ENCODE measurements at places on chromosomes 16 and 17.
A peak's percentile ranks its signal among the peaks of the same experiment; 100 is the strongest.

GRCh38 chr16:82364690-82365089 lies 194.7 kb upstream of the MPHOSPH6 start:
- no peak for DNase-seq

DNA sequence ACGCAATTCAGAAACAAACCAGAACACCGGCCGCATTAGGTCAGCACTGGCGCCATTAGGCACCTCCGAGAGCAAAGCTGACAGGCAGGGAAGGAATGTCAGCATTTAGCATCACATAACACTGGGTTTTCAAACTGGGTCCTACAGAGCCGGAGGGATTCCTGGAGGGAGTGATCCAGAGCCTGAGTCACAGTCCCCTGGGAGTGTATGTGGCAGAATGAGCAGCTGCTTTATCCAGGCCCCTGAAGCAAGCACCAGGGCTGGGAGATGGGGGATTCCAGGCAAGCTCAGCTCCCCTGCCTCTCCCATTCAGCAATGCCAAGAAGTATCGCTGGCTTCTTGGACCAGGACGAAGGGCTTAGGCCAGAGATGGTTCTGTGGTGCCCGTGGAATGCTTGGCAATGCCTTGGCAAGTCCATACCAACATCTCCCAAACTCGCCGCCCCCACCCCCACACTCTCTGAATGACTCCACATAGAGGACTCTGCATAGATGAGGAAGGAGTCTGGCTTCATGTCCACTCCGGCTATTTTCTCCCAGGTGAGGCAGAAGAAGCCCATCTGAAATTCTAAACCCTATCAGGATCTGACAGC lies 20.4 kb downstream of the GAS7 start:
- DNase-seq = no peak

DNA sequence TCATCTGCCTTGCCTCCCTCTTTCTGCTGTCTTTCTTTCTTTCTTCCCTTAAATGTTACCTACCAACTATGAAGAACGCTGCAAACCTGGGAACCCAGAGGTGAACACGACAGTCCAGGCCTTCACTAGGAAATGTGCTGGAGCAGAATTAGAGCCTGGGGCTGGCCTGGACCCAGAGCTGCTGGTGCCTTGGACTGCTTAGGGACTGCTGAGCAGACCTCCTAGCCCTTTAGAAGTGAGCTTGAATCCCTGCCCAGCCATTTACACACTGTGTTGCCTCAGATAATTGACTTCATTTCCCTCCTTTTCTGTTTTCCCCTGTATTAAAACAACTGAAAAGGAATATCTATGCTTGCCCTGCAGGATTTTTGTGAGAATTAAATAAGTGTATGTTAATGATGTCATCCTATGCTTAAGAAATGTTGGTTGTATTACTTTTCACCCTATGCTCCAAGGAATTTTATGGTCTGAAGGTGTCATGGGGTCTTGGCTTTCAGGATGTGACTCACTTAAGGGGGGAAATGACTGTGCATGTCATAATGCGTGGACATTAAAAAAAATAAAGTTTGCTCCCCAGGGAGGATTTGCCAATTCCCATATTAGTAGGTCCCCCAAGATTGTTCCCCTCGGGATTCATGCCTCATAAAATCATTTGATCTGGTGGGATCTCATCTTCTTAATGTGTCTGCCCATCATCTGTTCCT lies 11.5 kb downstream of the CDH13 start:
- peak; percentile 96 for DNase-seq

- DNase-seq = peak; percentile 47
Observed at GRCh38 chr16:24701521-24701951, 27.9 kb upstream of the TNRC6A start.

- DNase-seq = no peak
Observed at GRCh38 chr17:37219876-37220606, 155.7 kb upstream of the C17orf78 start.

DNA sequence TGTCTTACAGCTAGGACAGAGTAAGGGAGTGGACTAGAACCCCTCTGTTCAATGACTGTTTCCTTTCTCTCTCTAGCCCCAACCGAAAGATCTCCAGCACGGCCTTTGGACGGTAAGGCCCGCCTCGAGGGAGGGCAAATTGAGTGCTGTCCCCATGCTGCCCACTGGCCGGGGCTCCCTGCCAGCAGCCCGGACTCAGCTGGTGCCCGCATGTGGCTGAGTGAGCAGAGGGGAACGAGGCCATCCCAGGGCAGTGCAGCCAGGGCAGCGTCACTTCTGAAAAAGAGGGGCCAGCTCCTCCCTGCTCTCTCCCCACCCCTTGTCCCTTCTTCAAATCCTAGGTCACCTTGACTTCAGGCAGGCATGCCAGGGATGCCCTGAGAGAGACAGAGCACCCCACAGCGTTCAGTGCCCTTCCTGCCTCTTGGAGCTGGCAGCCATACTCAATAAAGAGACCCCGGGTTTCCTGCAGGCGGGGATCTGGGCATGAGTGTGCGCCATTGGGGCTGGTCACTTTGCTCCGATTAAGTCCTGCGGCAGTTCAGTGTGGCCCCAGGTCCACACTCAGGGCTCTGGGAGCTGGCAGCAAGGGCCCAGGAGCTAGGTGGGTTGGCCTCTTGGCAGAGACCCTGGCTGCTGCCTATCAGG lies 130.9 kb downstream of the RAB11FIP4 start:
- DNase-seq = no peak

GRCh38 chr17:54906683-54907082 lies 6.0 kb downstream of the TOM1L1 start:
- no peak for DNase-seq

- DNase-seq = peak; percentile 46
Observed at GRCh38 chr17:66451188-66452149, 149.1 kb downstream of the PRKCA start.

GRCh38 chr16:9791556-9791955 lies 390.7 kb downstream of the GRIN2A start:
- DNase-seq = no peak

- peak; percentile 30 for DNase-seq
Observed at GRCh38 chr17:56908001-56908542, 5.8 kb downstream of the TRIM25 start.

DNA sequence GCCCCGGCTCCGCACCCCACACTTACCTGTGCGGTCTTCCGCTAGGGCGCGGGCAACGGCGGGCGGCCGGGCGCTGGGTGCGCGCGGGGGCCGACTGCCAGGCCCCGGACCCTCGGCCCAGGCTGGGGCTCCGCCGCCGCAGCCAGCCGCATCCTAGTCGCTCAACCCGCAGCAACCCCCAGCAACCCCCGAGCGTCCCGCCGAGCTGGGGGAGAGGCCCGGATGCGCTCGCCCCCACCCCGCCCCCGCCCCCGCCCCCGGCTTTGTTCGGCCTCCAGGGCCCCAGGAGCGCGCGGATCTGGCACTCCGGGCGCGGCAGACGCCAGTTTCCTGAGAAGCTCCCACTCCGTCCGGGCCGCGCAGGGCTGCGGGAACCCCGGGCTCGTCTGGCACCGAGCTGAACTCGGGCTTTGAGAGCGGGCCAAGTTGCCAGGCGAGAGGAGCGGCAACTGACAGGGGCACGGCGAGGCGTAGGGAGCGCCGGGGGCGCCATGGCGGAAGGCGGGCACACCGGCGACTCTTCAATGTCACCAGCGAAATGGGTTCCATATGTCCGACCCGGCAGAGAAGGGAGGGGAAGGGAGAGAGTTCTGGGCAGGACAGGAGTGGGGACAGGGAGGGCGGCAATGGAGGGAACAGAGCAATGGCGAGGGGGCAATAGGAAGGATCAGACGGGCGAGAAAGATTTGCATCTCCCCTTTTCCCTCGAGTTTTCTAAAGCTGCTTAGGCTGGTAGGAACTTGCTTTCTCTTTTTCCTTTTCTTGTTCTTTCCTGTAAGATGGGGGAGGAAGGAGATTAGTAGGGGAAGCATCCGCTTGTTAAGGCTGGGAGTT lies 13.7 kb downstream of the HOXB4 start:
- DNase-seq = peak; percentile 52

DNA sequence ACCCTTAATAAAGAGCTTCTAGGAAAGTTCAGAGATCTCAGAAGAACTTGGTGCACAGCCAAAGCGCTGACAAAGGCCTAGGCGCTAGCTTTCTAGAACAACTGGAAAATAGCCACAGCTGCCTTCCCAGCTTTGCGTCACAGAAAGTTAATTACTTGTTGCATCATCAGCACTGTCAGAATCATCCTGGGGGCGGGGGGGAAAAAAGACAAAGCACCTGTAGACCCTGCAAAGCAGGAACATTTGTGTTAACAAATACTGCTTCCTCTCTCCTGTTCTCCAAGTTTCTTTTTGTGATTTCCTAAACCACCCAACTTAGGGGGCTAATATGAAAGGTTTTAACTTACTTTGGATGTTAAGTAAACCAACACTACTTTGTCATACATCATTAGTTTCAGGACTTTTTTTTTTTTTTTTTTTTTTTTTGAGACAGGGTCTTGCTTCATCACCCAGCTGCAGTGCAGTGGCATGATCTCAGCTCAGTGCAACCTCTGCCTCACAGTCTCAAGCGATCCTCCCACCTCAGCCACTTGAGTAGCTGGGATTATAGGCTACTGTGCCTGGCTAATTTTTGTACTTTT lies 4.8 kb upstream of the AARSD1 start:
- DNase-seq = no peak

DNA sequence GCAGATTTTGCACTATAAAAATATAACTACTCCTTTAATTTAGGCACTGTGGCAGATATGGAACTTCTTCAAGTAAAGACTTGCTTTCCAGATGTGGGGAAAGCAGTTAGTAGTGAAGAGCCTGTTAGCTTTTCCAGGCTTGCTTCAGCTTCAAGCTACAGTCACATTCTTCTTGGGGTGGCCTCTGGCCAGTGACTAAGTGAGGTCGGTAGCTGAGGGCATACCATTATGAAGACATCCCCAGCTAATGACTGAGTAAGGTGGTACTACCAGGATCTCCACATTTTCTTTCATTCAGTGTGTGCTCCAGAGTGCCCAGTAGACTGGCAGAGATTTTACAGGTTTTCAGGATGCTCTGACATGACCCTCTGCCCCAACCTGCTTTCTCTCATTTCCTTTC lies 167.1 kb upstream of the KIF2B start:
- DNase-seq = no peak

GRCh38 chr17:9185142-9185541 lies 163.8 kb downstream of the NTN1 start:
- no peak for DNase-seq

DNA sequence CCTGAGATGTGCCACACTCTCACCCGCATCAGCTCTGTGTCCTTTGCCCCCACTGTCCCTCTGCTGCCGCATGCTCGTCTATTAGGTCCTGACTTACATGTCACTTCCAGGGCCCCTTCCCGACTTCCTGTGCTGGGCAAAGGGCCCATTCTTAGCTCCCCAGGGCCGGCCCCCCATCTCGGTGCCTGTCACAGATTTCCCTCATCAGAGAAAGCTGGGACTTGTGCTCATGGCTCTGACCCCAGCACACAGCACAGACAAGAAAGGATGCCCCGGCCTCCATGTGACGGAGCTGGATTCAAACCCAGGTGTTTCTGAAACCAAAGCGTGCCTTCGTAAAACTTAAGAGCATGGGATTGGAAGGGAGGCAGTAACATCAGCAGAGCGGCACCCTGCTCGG lies 5.9 kb upstream of the MAPK7 start:
- DNase-seq = no peak

DNA sequence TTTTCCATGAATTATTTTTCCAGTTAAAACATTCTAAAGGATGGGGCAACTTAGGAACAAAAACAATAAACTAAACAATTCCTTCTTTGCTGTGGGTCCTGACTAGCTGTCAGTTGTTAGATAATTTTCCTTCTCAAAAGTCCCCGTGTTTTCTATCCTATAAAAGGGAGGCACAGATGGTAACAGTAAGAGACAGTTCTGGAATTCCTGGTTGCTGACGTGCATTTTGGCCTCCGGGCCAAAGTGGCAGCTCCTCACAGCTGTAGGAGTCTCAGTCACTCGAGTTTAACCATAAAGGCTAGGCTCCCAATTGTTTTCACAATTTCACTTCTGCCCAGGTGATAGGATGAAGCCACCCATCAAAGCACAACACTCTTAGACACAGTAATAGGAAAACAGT lies 77.0 kb upstream of the ZNF423 start:
- no peak for DNase-seq

GRCh38 chr17:50027881-50028735 lies 27.8 kb upstream of the ITGA3 start:
- peak; percentile 65 for DNase-seq

DNA sequence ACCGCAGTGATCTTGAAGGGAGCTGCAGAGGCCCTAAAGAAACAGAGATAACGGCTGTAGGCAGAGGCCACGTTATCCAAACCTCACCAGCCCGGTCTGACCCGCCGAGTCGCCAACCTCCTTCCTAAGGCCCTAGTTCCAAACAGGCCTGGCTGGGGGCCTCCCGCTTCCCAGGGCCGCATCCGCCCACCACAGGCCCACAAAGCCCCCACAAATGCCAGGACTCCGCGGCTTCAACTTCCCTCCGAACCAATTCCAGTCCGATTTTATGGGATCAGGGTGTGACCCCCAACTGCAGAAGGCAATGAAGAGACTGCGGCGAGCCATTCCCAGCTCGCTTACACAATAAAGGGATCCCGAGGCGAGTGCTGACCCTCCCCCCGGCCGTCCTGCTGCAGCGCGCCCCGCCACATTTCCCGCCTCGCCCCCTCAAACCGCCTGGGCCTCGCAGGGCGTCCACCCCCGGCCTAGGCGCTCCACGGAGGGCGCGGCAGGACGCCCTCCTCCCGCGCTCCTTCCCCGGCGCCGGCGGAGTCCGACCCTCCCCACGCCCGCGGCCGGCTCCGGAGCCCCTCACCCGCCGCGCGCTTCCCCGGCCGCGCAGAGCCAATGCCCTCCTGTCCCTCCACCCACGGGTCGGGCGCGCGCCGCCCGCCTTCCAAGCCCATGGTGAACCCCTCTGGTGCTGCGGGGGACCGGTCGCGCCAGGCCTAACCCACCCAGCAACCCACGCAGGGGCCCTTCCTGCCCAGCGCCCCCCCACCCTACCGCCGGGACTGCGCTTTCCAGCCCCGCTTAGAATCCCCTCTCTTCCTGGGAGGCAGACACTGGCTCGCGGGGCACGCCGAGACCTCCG lies 926 bp downstream of the MYH10 start:
- no peak for DNase-seq
